ELF-1 (cell line): ENCODE measurements at places on chromosomes 11 and 22.

DNA sequence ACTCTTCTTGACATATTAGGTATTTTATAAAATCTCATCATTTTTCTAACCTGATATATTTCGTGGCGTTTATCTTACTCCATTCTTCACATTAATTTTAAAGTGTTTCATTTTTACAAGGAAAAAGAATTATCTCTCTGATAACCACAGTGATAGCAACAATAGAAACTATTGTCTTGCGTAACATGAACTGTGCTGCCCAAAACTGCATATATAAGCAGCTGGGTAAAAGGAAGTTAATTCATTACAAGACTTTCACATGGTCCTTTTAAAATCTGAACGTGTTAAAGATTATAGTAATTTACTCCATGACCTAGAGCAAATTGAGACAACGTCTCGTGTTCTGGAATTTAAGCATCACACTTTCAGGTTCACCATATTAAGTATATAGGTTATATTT is 210.4 kb upstream of the GRIA4 start:
- no peak for DNase-seq

GRCh38 chr11:57100638-57101331 is 81.0 kb upstream of the LRRC55 start:
- DNase-seq = no peak

DNA sequence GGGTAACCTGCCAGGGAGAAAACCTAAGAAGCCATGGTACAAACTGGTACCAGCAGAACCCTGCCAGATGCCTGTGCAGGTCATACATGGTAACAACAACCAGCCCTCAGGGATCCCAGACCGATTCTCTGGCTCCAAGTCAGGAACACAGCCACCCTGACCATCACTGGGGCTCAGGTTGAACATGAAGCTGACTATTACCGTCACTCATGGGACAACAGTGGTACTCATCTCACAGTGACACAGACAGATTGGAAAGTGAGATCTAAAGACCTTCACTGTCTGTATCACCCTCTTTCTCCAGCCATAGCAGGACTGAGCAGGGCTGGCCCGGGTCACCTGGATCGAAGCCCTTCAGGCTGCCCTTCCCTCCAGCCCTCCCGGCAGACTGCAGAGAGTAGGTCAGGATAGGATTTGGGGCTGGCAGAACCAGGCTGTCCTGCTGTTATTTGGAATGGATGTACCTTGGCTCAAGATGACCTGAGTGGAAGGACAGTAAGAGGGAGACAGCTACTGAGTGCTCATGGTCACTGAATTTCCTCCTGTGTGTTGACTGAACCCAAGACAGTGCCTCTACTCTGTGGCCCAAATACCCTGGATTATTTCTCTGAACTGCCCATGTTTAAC is 94.7 kb downstream of the GGTLC2 start:
- DNase-seq = no peak

DNA sequence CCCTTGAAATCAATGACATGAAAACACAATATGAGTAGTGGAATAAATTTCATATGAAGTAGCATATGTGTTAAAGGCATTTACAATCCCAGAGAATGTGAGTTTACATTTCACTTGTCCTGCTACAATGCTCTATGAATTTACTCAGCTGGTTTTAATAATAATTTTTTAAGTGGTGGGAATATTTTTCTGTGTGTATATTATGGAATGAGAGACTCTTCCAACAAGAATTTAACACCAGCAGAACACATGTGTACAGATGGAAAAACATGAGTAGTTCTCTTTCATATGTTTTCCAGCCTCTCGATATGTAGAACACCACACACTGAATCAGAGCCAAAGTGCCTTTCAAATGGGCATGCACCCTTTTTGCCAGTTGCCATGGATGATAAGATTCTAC is 170.4 kb downstream of the MAML2 start:
- DNase-seq = no peak

DNA sequence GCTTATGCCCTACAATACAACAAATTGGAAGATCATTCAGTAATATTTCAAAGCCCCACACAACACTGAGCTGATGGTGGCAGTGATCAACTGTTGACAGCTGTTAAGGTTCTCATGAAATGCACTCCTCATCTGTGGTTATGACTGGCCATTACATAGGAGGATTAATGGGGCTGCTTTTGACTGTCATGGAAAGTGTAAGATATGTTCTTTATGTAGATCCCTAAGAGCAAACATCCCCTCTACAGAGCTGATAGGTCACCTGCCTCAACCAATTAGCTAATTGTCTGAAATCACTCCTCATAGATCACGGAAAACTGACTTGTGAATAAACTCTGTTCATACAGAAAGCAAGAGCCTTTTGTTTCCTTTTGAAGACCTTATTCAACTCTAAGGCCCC is 78.1 kb downstream of the GAB2 start:
- no peak for DNase-seq

DNA sequence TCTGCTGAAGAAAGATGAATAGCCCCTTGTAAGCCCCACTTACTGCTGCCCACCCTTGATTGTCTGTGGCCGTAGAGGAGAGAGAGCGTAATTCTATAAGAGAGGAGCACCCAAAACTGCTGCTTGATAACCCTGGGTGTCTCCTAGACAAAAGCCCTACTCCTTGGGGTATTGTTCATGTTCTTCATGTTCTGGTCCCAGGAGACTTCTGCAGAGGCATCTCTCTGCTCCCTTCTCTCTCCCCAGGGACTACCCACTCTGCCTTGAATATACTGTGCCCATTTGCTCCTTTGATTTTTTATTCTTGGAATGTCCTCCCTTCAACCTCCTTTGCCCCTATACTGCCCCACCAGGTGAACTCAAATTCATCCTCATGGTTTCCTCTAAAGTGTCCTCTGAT is 417.8 kb upstream of the CADM1 start:
- DNase-seq = no peak

- no peak for DNase-seq
Measured at GRCh38 chr11:71213696-71214552, 38.5 kb downstream of the SHANK2 start.

GRCh38 chr11:75277211-75277805 is 36.7 kb downstream of the TPBGL start:
- no peak for DNase-seq

GRCh38 chr11:64028398-64029115 is 7.2 kb upstream of the FLRT1 start:
- peak; percentile 89 for DNase-seq

DNA sequence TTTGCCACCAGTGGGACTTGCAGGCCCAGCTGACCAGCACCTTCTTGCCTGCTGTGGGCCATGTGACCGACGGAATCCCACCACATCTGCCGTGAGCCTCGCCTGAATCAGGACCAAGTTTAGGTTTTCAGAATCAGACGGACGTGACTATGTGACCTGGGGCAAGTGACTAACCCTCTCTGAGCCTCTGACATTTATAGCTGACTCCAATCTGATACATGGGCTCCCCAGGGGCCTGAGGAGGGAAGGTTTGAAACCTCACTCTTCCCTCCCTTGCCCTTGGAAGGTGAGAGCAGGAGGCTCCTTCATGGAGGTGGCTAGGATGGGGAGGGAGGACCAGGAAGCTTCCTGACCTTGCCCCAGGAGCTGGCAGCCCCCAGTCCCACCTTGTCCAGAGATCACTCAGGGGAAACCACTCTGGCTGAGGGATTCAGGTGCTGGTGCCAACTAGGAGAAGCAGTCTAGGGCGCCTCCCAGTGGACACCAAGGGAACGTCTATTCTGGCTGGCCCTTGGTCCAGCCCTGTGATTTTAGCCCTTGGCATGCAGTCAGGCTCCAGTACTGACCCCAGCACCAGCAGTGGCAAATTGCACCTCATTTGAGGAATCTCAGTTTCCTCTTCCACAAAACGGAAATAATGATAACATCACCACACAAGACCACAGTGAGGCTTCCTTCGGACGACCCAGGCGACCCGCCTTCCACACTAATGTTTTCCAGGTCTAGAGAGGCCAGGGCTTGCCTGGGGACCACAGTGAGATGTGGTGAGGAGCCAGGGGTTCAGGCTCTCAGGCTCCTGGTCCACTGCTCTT is 47.2 kb upstream of the SYT7 start:
- DNase-seq = peak; percentile 92

DNA sequence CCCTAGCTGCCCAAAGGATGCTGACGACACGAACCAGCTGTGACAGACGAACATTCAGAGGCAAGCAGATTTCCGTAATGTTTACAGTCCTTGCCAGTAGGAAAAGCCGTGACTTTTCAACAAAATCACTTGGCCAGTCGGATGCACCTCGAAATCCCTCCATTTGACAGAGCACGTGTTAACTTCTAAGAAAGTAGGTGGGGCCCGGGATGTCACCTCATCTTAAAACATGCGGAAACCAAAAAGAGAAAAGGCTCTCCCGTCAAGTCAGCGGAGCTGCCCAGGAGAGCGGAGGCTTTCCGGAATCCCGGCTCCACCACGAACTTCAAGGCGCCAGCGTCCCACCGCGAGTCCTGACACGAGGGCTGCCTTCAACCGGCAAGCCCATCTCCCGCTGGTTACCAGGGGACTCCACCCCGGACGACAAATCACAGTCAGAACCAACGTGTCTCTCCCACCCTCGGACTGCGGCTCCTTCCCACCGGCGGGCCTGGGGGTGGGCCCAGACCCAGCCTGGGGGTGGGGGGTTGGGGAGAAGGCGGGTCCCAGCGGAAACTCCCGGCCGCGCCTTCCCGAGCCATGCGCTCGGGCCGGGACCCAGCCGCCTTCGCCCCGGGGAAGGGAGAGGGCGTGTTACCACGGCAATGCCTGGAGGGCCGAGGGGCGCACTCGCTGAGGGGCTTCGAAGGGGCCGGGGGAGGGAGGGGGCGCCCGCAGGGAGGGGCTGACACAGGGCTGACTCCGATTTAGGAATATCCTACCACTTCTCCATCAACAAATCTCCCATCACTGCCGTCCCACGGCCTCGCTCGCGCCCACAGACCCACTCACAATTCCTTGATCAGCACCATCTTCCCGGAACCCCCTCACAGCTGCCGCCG is 475 bp downstream of the PITPNB start:
- DNase-seq = peak; percentile 65

DNA sequence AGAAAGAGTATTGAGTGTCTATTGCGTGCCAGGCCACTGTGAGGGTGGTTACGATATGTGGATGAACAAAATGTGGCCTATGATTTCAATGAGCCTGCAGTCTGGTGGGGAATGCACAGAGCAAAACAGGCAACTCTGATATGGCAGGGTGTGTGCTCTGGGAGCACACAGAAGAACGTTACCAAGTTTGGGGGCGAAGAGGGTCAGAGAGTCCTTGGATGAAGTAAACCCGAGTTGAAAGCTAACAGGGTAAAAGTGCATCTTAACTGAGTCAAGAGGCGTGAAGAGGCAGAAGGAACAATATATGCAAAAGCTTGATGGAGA is 258 bp downstream of the CFAP68 start:
- no peak for DNase-seq

DNA sequence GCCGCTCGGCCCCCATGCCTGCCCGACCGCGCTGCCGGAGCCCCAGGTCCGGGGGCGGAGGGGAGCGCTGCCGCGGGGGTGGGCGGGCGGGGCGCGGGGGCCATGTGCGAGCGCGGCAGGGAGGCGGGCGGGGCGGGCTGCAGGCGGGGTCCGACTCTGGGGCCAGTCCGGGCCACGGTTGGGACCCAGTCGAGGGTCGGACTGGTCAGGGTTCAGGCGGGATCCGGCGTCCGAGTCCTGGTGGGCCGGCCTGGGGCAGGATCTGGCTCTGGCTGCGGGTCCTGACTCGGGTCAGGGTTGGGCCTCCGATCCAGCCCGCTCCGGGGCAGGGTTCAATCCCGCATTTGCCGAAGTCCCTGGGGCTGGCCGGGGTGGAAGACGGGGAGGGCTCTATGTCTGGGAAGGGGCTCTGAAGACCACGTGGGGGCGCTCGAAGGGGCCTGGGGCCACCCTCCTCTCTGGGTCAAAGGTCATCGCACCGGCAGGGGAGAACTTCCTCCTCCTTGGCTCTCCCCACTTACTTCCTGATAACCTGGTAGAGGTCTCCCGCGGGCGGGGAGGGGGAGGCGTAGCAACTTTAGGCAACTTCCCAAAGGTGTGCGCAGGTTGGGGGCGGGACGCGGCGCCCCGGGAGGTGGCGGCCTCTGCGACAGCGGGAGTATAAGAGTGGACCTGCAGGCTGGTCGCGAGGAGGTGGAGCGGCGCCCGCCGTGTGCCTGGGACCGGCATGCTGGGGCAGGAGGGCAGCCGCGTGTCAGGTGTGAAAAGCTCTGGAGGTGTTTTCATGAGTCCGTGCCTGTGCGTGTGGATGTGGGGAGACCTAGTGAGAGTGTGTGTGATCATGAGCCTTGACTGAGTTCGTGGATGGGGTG is 603 bp downstream of the ESRRA start:
- peak; percentile 92 for DNase-seq

DNA sequence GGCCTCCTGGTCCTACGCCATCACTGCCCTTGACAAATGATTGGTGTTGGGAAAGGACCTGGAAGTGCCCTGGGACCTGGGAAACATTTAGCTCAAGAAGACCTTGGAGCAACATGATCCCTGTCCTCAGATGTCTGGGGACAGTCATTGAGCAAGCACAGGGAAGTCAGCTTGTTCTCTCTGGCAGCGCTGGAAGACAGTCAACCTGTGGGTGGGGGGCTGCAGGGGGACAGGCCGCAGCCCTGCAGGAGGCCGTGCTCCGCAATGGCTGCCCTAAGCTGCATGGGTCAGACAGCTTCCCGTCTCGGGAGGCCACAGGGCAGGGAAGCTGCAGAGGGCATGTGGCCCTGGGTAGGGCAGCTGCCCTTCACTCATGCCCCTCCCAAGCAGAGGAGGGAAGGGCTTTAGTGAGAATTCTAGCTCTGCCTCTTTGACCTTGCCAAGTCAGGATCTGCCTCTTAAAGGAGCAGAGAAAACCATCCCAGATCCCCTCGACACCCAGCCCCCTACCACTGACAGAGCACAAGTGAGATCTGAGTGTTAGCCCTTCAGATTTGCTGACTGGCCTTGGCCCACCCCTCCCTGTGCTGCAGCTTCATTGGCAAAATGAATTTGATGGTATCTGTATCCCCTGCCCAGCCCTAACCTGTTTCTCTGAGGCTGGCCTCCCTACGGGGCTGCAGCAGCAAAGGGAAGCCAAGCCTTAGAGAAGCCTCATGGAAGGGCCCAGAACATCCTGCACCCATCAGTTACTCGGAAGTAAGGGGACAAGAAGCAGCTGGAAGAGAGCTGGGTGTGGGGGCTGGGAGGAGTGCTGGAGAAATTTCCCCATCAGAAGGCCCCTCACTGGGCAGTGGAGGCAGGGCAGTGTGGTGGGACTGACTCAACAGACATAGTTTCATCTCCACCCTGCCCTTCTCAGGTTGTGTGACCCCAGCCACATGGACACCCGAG is 6.2 kb upstream of the SREBF2 start:
- DNase-seq = no peak

GRCh38 chr11:115477410-115477809 is 26.8 kb downstream of the CADM1 start:
- no peak for DNase-seq

DNA sequence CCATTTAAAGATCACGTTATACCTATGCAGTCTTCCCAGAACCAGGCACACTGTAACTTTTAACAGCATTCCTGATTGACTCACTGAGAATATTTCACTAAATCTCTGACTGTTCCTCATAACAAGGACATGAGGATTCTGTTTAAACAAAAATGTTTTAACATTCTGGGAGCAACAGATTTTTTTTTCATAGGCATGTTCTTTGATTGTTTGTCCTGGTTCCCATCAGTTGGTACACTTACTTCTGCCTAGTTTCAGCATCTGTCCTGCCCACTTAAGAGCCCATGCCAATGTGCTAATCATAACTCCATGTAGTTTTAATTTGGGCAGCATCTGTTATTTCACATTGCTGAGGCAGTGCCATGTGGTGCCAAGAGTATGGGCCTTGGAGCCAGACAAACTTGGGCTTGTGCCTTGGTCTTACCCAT is 138.5 kb upstream of the CTSC start:
- DNase-seq = no peak

GRCh38 chr11:47641600-47642098 is 710 bp downstream of the MTCH2 start:
- DNase-seq = no peak

- no peak for DNase-seq
Measured at GRCh38 chr22:50081426-50082196, 3.6 kb downstream of the MLC1 start.
